ENCODE measurements at places on chromosomes 5 and 9.

GRCh38 chr9:14343261-14344031 is 29.5 kb upstream of the NFIB start:
- no peak for DNase-seq

DNA sequence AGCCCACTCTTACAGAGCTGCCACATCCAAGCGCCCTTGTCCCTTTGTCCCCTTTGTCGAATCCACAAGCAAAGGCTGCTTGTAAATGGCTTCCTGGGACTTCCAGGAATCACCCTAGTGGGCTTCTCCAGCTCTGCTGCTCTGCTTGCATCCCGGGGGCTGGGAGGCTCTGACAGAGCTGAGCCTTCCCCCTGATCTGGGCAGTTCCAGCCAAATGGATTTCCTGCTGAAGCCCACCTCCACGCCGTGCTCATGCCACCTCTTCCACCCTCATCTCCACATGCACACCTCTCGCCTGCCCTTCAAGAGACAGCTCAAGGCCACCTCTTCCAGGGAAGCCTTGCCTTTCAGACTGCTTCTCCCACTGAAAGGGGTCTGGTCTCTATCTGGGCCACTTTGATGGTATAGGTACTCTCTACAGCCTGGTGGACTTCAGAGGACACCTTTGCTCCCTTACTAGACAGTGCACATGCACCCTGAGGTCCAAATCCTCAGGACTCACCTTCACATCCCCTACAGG is 106.2 kb downstream of the LHFPL2 start:
- no peak for DNase-seq

- DNase-seq = no peak
These were observed 206.4 kb upstream of the CDKN2B start for GRCh38 chr9:22215521-22215920.

DNA sequence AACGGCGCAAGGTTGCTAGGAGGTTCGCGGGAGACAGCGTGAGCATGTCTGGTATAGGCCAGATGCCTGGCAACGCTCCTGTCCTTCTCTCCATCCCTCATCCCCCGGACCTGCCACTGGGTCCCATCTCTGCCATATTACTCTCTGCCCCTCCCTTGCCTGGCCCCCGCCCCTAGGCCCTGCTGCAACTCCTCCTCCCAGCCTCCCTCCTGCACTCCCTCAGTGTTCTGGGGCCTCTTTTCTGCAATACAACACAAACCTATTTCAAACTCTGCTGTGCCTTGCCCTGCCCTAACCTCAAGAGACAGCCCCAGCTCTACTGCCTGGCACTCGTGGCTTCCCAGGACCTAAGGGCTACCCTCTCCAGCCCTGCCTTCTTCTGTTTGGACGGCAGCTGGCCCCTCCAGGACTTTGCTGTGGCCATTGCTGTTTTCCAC is 8.9 kb upstream of the DBN1 start:
- no peak for DNase-seq

DNA sequence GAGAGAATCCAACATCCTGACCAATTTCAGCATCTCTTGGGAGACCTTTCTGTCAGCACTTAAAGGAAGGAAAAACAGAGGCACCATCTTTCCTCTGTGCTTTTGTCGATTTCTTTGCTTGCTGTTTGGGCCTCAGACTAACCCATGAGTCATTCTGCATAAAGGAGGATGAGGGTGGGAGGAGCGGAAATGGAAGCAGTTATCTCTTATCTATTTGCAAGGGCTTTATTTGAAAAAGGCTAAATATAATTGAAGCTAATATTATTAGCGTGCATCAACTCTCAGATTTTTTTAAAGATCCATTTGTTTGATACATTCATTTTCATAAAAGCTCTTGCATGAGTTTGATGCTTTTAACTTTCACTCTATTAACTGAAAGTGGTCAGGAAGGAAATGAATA is 72.9 kb downstream of the ZNF622 start:
- no peak for DNase-seq

DNA sequence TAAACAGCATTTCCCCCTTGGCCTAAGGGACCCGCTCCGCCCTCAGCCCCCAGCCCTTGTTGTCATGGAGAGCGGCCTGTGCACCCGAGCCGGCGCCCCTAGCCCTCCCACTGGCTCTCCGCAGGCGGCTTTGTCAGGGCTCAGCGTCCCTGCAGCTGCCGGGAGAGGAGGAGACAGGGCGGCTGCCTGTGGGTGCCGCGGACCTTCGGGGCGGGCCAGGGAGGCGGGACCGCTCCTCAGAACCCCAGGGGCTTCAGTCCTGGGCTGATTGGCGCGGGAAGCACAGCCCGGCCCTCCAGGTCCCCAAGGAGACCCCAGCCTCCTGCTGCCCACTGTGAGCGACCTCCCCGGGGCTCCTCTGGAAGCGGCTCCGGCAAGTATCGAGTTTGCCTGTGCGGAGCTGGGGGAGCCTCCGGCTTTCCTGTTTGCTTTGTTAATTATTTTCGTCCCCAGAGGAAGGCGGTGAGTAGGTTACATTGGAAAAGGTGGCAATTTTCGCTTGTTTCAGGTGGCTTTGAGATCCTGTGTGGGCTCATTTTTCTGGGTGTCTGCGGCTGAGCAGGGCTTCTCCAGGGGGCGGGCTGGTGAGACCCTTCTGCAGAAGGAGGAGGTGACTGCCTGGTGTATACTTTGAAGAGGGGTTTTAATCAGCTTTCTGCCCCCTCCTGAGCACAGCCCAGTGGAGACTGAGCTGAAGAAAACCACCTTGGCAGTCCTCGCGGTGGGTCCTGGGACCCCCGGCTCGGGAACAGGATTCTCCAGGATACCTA is at the start of gene FGD3:
FGD3 (plus strand) TSS at position 256 of the 770 bp plus-strand sequence. CDS start 28,734 bp downstream, outside the sequence.
- no peak for DNase-seq

- no peak for DNase-seq
These were observed 227.8 kb downstream of the ARRDC3 start for GRCh38 chr5:91155274-91155673.

GRCh38 chr5:42974536-42974935 is 65.6 kb downstream of the ANXA2R start:
- DNase-seq = no peak

DNA sequence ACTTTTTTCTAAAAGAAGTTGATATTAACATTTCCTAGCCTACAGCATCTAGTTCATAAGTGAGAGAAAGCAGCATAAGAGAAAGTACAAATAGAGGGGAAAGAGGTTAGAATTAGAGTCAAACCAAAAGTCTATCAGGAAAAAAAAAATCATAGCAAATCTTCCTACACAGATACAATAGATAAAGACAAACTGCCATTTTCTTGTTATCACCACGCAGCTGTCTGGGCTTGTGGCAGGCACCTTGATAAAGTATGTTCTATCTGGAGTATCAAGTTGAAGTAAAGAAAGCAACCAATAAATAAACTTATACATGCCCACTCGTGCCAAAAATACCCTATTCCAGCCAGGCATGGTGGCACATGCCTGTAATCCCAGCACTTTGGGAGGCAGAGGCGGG is 5.3 kb upstream of the NR4A3 start:
- DNase-seq = no peak

DNA sequence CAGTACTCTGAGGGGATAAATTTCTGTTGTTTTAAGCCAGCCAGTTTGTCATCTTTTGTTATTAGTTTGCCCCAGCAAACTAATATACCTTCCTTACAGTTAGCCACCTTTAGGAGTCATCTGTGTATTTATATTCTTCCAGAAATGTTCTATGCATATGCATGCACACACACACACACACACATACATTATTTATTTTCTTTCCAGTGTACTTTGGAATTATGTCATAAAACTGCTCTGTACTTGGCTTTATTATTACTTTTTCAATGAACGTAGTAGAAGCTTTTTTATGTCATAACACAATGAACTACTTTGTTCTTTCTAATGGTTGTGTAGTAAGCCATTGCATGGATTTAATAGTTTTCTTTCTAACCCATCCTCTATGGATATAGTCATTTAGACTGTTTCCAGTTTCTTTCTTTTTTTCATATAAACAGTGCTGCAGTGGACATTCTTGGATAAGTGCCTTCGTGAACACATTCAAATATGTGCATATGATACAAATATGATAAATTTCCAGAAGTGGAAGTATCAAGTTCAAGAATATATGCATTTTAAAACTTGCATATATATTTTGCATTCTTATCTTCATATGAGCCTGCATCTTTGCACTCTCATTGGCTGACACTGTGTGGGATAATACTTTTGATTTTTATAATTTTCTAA is 26.6 kb upstream of the DAB2 start:
- no peak for DNase-seq

GRCh38 chr5:161001604-161002003 is 149.6 kb upstream of the ATP10B start:
- no peak for DNase-seq

DNA sequence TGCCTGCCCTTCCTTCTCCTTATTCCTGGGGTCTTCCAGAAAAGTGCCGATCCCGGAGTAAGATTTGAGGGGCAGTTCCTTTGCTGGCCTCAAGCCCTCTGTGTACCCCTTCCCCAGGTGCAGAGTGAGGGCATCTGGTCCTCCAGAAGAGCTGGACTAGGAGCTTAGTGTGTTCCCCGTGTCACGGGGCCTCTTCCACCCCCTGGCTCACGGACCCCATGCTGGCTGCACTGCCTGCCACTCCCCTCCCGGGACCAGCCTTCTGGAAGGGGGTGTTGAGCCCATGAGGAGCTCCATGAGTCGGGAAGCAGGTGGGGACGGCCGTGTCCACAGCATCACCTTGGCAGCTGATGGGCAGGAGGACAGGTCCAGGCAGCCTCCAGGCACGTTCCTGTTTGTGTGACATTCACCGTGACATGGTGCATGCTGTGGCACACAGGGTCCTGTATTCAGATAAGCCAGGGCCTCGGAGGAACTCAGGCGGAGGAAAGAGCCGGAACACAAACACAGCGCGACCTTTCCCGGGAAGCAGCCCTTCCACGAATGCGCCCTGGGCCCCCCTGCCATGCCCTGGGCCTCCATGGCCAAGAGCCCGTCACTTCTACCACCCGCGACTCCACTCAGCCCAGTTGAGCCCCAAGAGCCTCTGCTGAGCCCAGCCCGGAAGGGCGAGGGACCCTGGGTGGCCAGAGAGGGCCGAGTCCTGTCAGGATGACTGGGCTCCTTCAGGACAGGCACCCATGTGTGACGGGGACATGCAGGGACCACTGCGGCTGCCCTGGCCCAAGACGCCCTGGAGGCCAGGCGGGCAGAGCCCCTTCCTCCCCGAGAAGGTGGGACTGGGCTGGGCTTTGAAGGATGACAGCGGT is 5.9 kb upstream of the LCN1 start:
- no peak for DNase-seq

GRCh38 chr9:74645007-74645639 is 148.0 kb downstream of the RORB start:
- DNase-seq = no peak

GRCh38 chr5:33701251-33701650 is 190.5 kb downstream of the ADAMTS12 start:
- DNase-seq = no peak

- no peak for DNase-seq
These were observed 58.6 kb downstream of the THBS4 start for GRCh38 chr5:80093796-80094195.

GRCh38 chr5:41337216-41337615 is 123.9 kb upstream of the C6 start:
- no peak for DNase-seq

GRCh38 chr5:122498163-122498562 is 186.1 kb downstream of the SNCAIP start:
- no peak for DNase-seq

DNA sequence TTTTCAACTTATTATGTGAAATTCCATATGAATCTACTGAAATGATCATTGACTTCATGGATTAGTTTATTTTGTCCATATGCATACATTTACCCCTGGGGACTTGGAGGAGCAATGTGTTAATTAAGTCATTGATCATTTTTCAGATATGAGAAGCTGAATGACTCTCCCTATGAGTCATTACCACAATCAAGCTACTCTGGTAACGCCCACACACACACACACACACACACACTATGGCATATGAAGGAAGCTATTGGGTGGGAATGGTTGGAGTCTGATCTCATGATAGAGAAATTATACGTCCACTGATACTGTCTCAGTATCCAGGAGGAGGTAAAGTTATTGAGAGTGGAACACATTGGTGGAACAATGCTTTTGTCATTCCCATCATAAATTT is 528.9 kb downstream of the AGTPBP1 start:
- DNase-seq = no peak

DNA sequence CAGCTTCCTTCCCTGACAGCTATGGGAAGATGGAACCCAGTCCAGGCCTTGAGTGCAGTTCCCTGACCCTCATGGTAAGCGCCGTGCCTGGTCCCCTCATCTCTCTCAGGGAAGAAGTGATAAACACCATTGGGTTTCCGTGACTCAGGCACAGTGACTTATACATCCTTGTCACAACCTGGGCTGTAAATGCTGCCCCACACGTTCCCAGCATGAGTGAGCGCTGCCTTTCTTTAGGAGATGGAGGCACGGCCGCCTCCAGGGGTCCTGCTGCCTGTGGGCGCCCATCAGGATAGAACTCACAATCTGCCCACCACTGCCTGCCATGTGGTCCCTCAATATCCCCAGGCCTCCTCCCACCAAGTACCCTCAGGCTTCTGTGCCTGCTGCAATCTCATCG is 8.3 kb upstream of the NKD2 start:
- DNase-seq = no peak

DNA sequence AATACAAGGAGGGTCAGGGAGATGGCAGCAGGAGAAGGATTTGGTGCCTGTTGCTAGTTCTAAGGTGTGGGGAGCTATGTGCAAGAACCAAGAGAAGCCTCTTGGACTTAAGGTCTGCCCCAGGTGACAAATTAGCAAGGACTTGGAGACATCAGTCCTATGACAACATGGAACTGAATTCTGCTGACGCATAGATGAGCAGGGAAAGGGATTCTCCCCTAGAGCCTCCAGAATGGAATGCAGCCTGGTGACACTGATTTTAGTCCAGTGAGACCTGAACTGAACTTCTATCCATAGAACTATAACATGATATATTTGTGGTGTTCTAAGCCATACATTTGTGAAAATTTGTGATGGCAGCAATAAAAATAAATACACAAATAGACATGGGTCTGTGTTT is 215.6 kb downstream of the ESM1 start:
- no peak for DNase-seq

GRCh38 chr5:96226941-96227552 is 206.0 kb downstream of the PCSK1 start:
- no peak for DNase-seq

GRCh38 chr5:172305380-172305779 is 21.8 kb upstream of the UBTD2 start:
- no peak for DNase-seq

GRCh38 chr9:101453776-101454570 is 18.4 kb upstream of the ALDOB start:
- no peak for DNase-seq

- no peak for DNase-seq
These were observed 80.0 kb upstream of the LRRTM2 start for GRCh38 chr5:138955013-138955660.
